Head of caudate nucleus (tissue), 42 donors: ENCODE measurements at places on chromosomes 5 and 9.
A peak's percentile ranks its signal among the peaks of the same experiment; 100 is the strongest.

DNA sequence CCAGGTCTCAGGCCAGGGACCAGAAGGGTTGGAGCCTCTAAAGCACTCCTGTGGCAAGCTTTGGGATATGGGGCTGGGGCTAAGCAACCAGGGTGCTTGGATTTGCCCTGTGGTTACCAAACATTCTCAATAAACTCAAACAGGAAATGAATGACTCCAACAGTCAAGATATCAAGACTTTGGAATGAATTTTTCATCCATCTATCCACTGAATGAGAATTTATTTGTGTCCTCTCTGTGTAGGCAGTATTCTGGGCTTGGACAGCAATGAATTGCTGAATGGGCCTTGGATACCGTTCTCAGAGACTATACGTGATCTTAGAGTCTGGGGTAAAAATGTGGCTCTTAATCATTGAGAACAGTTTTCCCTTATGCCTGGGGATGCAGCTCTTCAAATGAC lies 212.5 kb downstream of the DAB2IP start:
- DNase-seq: no peak

DNA sequence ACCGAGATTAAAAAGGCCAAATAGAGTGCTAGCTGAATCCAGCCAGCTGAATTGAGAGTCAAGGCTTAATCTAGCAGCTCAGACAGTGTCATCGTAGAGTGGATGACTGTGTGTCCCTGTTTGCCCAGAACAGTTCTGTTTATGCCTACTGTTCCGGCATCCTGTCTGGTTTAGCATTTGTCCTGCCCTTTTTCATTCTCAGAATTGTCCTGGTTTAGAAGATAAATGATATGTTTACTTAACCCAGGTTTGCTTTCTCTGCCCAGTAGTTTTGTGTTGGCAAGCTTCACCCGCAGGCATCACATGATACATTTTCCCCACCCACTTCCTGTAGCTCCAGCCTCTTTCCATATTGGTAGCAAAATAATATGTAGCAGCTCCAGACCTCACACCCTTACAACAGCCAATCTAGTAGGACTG lies 41.3 kb upstream of the ZSWIM6 start:
- no peak for DNase-seq

DNA sequence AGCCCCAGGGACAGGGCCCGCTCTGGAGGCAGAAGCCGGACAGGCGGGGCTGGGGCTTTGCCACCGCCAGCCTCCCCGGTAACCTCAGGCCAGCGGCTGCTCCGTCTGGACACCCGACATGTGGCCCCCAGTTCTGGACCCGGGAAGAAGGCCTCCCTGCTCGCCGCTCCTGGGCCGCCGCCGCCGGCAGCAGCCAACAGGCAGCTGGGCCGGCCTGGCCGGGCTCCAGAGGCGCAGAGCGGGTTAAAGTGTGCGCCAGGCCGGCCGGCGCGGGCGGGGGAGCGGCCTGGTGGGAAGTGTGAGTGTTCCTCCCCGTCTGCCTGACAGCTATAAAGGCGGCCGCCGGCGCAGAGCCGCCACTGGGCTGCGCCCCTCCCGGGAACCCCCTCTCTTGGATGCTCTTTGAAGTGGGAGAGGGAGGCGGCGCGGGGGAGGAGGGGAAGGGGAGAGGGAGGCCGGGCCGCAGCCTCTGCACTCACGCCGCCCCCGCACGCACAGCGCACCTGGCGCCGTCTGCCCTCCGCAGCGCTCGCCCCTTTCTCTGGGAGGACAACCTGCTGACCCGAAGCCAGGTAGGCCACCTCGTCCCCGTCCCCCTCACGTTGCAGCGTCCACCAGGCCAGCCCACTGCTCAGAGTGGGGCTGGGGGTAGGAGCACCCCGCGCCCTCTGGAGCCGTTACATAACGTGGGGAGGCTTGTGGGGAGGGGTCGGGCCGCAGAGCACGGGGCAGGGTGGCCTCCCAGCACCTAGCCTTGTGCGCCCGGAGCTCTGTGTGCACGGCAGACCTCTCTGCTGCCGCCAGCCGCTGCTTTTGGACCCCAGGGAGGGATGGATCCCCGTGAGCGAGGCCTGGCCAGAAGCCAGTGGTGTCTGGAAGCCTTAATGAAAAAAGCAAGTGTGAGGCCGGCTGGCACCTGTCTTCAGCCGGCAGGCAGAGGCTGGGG lies at the start of gene ADAMTSL2:
ADAMTSL2 (plus strand) TSS at position 359 of the 946 bp plus-strand sequence. CDS start 2,009 bp downstream, outside the sequence.
- DNase-seq: peak; percentile 83

- no peak for DNase-seq
These were observed 26.9 kb upstream of the PLIN2 start for GRCh38 chr9:19154135-19154612.

DNA sequence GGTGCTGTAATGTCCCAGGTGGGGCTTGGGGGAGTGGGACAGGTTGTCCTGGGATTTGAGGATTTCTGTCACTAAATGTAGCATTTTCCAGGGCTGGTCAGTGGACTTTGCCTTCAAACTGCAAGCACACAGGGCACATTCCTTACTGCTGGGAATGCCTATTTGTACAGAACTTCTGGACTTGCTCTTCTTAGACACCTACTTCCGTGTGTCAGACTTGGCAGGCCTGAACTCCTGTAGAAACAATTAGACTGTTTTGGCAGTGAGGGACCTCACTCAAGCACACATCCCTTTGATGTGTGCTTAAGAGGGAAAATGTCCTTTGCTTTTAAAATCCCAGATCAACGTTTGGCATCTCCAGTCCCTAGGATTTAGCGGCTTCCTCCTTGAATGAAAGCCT lies 192.2 kb downstream of the PAPPA start:
- DNase-seq: no peak

DNA sequence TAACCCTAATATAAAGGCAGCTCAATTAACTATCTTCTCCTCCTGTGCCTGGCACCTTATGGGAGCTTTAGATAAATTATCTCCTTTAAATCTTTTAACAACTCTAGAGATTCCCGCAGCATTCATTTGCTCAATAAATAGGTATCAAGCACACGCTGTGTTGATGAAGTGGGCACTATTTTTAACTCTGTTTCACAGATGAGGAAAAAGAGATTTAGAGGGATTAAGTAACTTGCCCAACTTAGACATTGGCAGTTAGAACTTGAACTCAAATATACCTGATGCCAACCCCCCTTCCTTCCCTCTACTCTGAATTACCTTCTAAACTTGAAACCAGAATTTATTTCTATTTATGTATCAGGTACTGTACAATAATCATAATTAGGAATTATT lies 112.4 kb downstream of the SH3TC2 start:
- no peak for DNase-seq

DNA sequence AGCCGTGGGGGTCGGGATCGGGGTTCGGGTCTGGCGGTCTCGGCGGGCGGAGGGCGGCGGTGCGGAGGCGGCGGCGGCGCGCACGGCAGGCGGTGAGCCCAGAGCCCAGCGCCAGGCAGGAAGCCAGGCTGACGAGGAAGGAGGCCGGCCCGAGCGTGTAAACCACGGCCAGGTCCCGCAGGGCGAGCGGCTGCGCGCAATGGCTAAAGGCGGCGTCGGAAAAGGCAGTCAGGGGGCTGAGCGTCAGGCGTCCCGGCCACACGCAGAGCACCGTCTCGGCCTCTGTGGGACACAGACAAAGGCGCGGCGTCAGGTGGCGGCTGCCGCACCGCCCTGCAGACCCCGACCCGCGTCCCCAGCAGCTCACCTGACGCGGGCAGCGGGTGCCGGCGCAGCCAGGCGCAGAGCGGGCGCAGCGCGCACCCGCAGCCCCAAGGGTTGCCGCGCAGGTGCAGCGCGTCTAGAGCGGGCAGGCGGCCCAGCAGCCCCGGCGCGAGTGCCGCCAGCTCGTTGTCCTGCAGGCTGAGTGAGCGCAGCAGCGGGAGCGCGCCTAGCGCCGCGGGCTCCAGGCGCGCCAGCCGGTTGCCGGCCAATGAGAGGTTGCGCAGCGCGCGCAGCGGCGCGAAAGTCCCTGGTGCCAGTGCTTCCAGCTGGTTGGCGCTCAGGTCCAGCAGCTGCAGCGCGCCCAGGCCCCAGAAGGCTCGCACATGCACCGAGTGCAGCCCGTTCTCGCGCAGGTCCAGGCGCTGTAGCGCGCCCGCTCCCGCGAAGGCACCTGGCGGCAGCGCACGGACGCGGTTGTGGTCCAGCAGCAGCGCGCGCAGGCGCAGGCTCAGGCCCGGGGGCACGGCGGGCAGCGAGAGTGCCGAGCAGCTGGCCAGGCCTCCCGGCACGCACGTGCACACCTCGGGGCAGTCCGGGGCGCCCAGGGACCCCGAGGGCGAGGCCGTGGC lies 671 bp downstream of the LRRC26 start:
- DNase-seq: no peak

DNA sequence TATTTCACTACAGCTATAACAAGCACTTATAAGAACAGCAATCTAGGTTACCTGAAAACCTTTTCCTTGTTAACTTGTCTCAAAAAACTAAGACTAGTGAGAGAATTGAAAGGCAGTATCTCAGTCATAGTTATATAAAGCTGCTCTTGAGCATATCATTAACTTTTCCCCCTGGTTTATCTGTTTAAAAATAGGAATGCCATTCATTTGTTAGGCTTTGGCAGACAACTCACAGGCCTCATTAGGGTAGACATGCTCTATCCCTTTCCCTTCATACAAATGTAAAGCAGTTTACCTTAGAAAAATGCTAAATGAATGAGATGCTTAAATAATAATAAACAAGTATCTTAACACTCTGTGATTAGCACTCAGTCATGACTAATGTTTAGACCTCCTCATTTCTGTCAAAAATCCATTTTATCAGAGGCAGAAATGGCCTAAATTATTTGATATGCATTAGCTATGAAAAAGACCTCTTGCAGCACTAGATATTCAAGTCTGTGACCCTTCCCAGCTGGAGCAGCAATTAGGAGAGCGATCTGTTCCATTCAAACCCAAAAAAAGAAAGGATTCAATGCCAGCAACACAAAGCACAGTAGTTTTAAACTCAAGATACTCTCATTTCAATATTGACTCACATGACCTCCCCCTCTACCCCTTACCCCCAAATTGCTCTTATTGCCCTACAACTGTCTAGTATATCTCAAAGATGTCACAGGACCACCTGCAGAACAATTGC lies 1578.8 kb upstream of the WWC1 start:
- no peak for DNase-seq

DNA sequence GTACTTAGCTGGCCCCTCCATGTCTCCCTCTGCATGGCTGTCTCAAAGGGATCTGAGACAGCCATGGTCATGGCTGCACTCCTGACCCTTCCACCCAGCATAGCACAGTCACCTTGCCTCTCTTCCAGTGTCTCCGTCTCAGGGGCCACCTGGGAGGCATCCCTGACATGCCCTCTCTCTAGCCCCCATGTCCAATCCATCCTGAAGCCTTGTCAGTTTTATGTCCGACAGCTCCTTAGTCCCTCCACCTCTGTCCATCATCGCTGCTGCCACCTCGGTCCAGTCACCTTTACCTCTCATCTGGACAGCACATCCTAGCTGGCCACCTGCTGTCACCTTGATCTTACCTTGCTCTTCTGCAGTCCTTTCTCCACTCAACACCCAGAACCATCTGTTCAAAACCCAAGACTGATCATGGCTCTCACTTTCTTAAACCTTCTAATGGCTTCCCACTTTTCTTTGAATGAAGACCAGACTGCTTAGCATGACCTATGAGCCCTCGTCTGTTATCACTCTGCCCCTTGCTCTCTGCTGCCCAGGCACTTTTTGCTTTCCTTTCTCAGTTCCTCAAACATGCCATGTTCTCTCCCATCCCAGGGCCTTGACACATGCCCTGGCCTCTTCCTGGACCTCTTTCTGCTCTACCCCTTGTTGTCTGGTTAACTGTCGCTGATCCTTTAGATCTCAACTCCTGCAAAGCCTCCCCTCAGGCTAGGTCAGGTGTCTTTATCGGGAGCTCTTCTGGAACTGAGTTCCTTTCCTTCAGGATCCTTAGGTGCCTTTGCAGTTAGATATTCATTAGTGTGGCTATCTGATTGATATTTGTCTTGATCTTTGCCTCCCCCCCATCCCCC lies 181.8 kb upstream of the PITX1 start:
- DNase-seq: no peak

GRCh38 chr5:1125030-1125357 lies 13.1 kb upstream of the SLC12A7 start:
- DNase-seq: no peak

GRCh38 chr9:128103589-128103962 lies 24.0 kb downstream of the PTGES2 start:
- no peak for DNase-seq

DNA sequence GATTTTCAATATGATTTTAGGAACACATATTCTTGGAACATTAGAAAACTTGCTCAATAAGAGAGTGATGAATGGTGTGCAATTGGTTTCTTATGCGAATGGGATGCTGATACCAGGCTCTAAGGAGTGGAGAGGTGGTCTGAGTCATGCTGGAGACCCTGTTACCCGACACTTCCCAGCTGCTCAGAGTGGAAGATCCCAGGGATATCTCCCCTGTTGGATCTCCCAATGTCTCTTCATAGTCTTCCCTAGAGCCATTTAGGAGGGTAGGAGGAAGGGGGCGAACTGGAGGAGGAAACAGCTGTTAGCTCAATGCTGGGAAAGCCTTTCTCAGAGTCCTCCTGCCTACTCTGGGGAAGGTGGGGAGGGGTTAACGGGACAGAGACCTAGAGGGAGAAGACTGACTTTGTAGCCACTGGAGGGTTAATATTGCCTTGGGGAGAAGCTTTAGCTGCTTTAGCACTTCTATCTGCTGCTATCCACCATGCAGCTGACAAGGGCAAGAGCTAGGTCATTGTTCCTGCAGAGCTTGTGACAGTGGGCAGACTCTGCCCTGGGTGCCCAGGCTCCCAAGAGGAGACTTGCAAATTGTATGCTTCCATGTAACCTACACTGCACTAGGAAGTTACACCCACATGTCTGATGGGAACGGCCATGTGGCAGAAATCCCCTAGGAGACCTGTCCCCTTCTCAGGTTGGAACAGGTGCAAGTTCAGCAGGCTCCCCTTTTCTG lies 301.0 kb downstream of the GADD45G start:
- DNase-seq: no peak

DNA sequence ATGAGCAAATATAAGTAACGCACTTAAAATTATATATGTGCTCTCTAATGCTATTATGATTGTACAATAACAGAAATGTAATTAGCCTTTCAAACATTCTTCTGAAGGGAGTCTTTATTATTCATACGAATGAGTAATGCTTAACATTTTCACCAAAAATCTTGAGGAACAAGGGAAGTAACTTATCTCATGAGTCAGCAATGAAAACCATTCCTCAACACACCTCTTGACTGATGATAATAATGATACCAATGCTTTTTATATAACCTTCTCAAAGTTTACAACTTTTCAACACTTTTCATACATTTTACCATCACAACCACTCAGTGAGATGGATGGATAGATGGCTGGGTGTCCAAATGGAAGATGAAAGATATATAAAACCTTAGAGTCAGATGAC lies 369.3 kb downstream of the BNC2 start:
- no peak for DNase-seq

DNA sequence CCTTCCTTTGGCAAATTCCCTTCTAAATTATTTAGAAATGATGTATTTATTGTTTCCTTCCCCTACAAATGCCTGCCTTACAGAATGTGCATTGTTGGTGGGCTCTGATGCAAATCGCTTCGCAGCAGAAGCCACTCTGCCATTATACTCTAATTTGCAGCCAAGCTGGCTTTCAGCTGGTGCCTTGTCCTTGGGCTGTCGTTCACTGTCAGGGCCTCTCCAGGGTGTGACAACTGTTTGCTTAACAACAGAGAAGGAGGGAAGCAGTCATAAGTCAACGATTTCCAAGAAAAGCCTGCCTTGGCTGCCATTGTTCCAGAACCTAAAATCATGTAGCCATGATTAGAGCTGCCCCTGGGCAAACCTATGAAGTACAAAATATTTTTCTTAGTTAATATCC lies 260.1 kb upstream of the RGMB start:
- no peak for DNase-seq
